Stimulated activated CD8-positive, alpha-beta memory T cell treated with anti-CD3 and anti-CD28 coated beads, Interleukin-7, amount 100 ng/mL, for 1 hour (primary cell): ENCODE measurements at places on chromosomes 13 and 19.

- no peak for DNase-seq
Observed at GRCh38 chr13:110152351-110152750, 154.6 kb downstream of the COL4A1 start.

GRCh38 chr19:14349426-14349825 is 31.8 kb upstream of the ADGRE5 start:
- no peak for DNase-seq

GRCh38 chr19:14558370-14559066 is 13.3 kb downstream of the NDUFB7 start:
- no peak for DNase-seq

GRCh38 chr19:28640506-28640905 is 572.4 kb downstream of the UQCRFS1 start:
- DNase-seq: no peak

GRCh38 chr19:42985588-42985987 is 40.7 kb downstream of the PSG11 start:
- no peak for DNase-seq

DNA sequence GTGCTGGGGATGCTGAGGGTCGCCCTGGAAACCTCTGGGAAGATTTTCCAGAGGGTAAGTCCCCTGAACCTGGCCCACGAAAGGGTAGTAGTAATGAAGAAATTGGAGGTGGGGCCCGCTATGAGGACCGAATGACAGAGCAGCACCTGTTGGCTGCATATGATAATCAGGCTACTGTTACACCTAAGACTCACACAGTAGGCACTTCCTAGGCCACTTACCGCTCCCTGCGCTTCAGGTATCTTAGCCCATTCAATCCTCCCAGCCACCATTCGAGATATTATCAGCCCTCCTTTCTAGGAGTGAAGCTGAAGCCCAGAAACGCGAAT is 4.3 kb upstream of the LRFN3 start:
- no peak for DNase-seq
